ENCODE measurements at places on chromosomes 5 and 9.

DNA sequence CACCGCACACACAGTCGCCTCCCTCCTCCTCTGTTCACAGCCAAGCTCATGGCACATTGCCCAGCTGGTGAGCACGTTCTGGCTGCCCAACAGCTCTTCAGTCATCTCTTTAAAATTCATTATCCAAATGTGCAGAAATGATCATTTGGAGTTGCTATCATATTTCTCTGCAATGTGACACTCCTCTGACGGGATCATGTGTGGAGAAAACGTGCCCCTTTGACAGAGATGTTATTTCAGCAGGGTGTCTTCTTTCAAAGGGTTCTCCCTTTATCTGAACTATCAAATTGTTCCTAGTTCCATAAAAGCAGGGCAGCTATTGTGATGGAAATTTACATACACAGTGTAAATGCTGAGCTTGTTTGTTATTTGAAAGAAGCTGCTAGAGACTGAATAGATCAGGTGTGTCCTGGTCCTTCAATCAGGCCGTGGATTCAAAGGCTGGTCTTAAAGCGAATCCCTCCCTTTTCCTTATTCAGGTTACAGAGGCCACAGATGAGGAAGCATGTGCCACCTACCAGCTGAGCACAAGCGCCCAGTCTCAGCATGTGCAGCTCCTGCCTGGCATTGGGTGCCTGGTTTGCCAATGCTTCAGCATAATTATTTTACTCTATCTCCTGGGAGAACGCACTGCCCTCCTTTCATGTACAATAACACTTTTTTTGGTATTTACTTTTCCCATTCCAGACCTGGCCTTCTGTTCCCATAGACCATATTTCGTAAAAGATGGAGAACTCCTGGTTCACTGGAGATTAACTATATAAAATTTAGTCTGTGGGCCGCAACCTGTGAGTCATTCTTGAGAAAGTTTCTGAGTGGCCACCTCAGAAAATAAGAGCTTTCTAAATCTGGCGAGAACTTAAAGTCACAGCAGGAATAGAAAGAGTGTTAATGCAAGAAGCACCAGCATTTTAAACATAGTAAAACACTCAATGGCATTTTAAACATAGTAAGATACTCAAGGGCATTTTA lies 433.7 kb downstream of the ENC1 start:
- DNase-seq = no peak

DNA sequence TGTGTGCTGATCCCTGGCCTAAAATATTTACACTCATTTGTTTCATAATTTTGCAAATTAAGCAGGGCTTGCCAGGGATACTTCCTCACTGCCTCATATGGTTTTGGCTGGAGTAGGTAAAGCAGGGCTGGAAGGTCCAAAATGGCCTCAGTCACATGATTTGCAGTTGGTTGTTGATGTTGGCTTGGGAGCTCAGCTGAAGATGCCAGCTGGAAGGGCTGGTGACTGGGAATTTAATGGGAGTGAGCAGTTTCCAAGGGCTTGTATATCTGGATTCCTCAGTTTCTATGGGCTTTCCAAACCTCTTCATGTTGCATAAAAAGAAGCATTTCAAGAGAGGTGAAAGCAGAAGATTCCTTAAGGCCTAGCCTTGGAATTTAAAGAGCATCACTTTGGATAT lies 729.3 kb downstream of the CDH18 start:
- no peak for DNase-seq

DNA sequence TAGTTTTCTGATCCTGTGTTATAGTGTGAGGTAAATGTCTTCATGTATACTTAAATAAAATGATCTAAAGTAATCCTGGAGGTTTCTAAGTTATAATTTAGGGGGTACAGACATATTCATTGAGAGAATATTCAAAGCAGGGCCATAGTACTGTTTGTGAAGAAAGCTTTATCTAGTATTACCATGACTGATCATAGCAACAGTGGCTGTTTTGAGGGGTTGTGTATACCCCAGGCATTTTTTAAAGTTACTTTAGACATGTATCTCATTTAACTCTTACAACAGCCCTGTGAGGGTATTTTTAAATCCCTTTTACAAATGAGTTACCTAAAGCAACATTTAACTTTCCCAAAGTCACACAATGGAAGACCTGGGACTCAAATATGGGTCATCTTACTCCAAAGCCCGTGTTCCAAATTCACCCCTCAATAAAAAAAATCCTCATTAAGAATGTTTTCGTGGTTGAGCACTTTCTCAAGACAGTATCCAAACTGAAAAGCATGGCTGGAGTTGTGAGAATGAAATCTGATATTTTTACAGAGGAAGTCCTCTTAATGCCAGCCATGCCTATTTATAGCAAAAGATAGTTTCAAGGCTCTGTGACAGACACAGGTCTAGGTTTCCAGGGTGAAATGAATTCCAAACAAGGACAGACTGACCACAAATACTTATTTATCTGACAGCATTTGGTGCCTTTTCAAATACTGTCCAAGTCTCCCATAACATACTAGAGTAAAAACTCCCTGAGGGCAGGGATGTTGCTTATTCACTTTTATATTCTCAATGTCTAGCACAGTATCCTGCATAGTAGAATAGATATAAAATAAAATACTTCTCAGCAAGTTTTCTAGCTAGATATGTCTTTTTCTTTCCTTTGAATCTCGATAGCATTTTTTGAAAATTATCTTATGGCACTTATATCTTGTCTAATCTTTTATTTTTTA lies 10.4 kb downstream of the STOM start:
- no peak for DNase-seq

- no peak for DNase-seq
Measured at GRCh38 chr5:31962871-31963307, 211.2 kb downstream of the GOLPH3 start.

DNA sequence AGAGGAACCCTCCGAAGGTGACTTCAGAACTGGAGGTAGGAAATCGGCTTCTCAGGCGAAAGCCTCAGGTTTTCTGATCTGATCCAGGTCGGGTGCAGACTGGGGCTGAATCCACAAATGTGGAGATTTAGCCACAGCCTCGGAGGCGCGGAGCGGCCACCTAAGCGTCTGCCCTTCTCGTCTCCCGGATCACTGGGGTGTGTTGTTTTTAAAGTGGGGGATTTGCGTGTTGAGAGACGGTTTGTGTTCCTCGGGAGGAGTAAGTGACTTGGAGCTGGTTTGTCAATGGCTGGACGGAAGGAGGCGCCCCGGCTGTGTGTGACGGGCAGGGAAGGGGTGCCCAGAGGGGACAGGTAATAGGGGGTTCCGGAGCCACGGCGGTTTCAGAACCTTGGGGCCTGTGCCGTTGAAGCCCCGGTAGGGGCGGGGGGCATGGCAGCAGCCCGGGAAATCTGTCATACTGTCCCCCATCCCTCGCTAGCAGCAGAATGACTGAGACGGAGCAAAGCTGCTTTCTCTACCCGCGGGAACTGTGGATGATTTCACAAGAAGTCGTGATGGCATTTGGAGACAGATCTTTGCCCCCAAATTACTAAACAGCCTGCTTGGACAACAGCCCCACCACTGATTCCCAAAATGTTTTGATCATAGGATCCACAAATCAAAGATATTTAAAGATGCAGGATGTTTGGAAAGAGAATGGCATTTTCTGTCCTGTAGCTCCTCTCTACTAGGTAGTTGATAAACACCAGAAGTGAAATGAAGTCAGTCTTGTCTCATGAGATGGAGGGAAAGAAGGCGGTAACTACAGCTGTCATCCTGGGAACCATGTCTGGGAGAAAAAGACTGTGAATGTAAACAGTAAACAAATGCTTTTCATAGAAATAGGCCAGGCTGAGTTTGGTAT lies 216.5 kb downstream of the PDZD2 start:
- DNase-seq = no peak

DNA sequence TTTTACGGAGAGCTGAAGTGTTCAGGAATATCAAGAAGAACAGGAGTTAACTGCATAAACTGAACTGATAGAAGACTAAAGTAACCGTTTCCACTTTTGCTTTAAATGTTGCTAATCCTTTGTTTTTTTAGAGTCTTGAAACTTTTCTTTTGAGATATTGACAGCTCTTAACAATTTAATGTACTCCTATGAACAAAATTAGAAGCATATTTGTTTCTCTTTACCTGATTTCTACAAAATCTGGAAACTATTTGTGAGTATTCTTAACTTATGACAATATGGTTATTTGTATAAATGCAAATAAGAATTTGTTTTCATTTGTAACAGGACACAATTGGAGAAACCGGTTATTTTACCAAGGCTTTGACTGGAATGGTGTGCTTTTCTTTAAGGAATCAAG lies 89.5 kb upstream of the FAM120A start:
- DNase-seq = no peak

GRCh38 chr9:131642496-131643083 lies 97.3 kb downstream of the PRRT1B start:
- no peak for DNase-seq

GRCh38 chr9:89448381-89448780 lies 49.5 kb downstream of the SEMA4D start:
- no peak for DNase-seq

- DNase-seq = no peak
Measured at GRCh38 chr5:14579246-14579645, 2.3 kb upstream of the OTULINL start.

DNA sequence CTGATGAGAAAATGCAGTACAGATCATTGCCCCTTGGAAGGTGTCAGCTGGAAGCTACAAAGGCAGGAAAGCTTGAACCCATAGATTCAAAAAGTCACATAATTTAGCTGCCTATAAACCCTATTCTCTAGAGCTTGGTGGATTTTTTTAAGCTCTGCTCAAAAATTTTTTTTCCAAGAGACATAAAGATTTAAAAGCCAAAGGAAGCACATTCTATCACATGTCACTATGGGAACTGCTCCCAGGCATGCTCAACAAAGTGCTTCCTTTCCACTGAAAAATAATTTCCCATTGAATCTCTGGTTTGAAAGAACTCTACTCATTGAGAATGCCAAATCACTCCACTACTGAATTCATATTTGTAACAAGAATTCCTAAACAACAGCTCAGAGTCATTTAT lies 419.8 kb downstream of the CETN3 start:
- no peak for DNase-seq

DNA sequence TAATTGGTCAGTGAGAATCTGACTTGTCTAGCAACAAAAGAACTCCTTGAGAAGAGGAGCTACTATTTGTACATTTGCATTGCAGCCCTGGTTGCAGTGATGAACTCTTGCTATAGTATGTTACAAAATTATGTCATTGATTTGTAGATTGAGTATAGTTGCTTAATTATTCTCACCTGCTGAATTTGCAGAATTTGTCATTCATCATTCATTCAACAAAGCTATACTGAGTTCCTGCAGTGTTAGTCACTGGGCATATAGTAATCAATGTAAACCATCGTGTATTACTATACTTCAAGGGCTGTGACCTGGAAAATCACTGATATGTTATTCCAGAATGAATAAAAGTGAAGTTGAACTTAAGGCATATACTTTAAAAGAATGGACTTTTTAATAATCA lies 50.1 kb downstream of the SLC1A3 start:
- no peak for DNase-seq

GRCh38 chr9:8259028-8259427 lies 459.4 kb upstream of the DMAC1 start:
- DNase-seq = no peak

- DNase-seq = no peak
Measured at GRCh38 chr5:96660971-96661854, 963 bp upstream of the CAST start.

DNA sequence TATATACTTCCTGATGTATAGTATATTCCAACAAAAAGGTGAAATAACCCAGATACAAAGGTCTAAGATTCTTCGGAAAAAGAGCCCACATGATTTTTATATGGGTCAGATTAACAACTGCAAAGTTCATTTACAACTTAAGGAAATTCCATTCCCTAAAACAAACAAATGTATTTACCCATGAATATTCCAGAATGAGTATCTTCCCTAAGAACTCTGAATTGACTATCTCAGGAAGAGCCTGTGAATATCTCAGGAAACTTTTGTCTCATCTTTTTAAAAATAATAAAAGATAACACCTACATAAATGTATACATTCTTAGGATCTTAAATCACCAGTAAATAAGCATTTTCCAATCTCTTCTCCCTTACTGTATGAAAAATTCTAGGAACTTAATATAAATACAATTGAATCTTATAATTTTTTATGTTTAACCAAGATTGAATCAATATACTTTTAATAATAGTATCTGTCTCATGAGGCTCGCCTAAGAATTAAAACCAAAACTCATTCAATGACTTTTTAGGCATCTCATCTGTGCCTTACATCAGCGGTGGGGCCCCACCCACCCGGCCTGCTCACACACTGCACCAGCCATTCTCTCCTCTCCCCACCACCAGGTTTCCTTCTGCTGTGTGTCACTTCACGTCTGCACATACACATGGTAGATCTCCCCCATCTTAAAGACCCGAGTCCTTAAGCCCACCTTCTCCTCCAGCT lies 78.1 kb downstream of the RAPGEF1 start:
- DNase-seq = no peak

DNA sequence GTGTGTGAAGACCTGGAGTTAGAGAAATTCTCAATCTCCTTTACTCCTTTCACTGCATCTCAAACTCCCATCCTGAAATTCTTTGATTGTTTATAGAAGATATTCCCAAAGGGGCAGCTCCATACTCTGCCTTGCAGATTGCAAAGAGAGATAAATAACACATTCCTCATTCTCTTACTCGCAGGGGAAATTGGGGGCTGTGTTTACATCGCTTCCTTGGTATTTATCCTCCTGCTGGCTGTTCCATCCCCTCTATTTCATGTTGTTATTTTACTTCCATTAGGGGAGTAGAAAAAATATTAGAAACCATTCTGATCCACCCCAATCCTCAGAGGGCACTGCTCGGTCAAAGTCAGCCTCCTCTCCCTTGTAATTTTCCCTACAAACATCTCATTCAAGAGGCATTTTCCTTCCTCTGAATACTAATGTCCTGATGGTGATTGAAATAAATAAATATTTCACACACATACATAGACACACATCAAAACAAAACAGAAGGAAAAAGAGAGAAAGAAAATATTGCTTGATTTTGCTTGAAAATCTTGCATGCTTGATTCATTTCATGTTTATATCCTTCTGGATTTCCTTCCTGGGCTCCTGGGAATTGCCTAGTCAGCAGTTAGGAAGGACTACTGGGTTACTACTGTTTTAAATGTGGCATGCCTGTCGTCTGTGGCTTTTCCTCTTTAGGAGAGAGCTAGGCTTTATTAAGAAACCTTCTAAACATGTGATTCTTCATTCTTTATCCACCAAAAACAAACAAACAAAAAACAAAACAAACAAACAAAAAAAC lies 420.1 kb upstream of the PAPPA start:
- no peak for DNase-seq

Data from ecto neural progenitor cell (in vitro differentiated cells).